ENCODE measurements at places on chromosomes 5 and 9. TPM values are rescaled to one million over a fixed set of nuclear protein-coding genes. Genes with fewer than 3 reads are reported as not detected.
A peak's percentile ranks its signal among the peaks of the same experiment; 100 is the strongest.

GRCh38 chr5:61330341-61330844 lies 1.7 kb upstream of the ZSWIM6 start:
- peak; percentile 64 for DNase-seq

Gene STPG3
- not detected for total RNA-seq

Gene IL5
- total RNA-seq, result not detected

DNA sequence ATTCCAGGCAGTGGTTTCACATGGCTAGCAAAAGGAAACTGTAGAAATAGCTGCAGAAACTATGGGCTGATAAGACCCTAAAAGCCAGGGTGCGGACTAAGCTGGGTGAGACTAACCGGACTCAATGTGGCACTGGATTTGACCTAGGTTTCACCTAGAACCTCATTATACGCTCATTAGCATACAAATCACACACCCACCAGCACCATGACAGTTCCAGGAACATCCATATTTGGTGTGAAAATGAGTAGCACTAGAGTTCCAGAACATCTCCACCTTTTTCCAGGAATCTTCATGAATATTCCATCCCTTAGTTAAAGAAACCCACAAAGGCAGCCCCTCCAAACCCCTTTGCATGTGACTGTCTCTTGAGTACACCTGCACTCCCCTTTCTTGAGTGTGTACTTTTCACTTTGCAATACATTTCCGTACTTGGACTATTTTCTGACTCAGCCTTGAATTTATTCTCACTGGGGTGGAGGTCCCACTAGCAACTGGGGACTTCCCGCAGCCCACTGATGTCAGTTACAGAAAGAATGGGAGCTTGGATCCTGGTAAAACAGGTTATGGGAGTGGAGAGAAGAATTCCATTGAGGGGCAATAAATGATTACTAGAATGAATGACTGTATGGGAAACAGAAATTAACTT lies 58.0 kb upstream of the SPATA31C2 start:
- DNase-seq, result no peak

GRCh38 chr5:176187276-176188062 lies 50.8 kb upstream of the SIMC1 start:
- no peak for DNase-seq

Gene ADRA1B
- total RNA-seq, result under 0.01 TPM

Gene MYMK
- not detected for total RNA-seq

DNA sequence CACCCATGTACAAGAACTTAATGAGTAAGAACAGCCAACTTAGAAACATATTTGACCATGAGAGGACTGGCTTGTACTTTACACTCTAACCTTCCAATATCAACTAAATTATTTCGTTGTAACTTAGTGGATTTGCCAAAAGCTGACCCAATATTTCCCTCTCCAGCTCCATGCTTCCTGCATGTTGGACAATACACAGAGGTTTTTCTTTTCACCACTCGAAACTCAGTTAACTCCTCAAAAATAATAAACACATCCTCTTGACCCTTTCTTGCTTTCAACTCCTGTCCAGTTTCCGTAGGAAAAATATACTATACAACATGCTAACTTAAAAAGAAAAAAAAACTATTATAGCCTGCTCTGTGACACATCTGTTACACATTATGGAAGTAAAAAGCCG lies 188.9 kb downstream of the MPDZ start:
- peak; percentile 3 for DNase-seq

GRCh38 chr5:35477911-35478310 lies 139.8 kb upstream of the SPEF2 start:
- no peak for DNase-seq

DNA sequence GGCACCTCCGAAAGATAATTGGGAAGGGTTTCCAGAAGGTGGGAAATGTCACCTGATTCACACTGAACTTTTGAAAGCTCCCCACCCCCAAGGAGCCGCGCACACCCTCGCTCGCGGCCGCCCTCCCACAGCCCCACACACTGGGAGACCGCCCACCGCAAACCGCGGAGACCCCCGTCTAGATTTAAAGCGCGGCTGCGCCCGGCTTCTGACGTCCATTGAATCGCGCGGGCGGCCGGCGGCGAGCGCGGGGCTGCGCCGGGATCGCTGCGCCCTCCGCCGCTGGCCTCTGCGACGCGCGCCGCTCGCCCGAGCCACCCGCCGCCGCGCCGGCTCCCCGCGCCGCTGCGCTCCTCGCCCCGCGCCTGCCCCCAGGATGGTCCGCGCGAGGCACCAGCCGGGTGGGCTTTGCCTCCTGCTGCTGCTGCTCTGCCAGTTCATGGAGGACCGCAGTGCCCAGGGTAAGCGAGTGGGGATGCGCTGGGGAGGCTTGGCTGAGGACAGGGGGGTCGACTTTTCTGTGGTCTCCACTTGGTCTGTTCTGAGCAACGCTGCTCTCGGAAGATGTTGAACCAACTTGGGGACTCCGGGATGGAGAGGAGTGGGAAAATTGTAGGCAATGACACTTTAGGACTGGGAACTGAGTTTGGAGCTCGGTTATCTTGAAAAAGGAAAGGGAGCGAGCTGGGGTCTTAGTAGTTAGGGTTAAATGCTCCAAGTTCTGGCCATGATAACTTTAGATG lies at the start of gene FST:
FST (plus strand) TSS at position 214 of the 743 bp plus-strand sequence; CDS start at position 377, 163 bp downstream.
- peak; percentile 64 for DNase-seq

- DNase-seq, result no peak
Measured at GRCh38 chr5:147751-148150, 43.5 kb upstream of the LRRC14B start.

GRCh38 chr9:106956971-106957370 lies 94.0 kb downstream of the ZNF462 start:
- no peak for DNase-seq

DNA sequence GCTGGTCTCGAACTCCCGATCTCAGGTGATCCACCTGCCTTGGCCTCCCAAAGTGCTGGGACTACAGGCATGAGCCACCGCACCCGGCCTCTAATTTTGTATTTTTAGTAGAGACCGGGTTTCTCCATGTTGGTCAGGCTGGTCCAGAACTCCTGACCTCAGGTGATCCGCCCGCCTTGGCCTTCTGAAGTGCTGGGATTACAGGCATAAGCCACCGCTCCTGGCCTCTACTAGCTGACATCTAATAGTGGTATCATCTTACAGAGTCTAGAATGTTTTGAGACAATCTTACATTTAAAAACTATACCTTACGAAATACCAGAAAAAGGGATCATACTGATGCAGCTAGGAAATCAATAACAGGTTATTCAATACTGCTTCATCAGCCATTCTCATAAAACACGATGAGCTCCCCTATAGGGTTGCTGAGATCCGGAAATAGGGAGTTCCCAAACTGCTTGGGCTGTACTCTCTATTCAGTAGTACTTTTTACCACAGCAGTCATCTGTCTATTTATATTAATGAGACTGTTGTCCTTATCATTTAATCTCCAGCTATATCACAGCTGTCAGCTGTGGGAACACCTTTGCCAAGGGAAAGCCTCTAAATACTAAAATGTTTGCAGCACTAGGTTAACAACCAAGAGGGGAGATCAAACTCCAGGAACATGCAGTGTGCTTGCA lies 8.1 kb upstream of the UBE2D2 start:
- no peak for DNase-seq

Gene PCDH1
- 6.2 TPM for total RNA-seq

Gene SPEF2
- total RNA-seq, result 0.20 TPM

Gene PCDHB1
- total RNA-seq, result not detected

Gene GRXCR2
- total RNA-seq, result not detected

DNA sequence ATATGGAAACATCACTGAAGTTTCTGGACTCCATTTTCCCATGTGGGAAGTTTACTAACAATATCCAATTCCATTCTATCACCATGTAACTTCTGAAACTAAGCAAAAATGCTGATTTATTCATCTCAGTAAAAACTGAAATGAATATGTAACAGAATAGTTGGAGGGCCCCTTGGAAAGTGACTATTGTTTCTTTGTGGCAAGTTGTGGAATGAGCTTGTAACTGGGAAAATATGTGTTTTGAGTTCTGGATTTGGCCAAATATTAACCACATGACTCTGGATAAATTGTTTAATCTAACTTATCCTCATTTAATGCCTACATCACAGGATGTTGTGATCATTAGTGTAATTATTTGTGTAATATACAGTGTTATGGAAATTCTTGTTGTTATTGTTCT lies 619.3 kb downstream of the TLE4 start:
- no peak for DNase-seq

DNA sequence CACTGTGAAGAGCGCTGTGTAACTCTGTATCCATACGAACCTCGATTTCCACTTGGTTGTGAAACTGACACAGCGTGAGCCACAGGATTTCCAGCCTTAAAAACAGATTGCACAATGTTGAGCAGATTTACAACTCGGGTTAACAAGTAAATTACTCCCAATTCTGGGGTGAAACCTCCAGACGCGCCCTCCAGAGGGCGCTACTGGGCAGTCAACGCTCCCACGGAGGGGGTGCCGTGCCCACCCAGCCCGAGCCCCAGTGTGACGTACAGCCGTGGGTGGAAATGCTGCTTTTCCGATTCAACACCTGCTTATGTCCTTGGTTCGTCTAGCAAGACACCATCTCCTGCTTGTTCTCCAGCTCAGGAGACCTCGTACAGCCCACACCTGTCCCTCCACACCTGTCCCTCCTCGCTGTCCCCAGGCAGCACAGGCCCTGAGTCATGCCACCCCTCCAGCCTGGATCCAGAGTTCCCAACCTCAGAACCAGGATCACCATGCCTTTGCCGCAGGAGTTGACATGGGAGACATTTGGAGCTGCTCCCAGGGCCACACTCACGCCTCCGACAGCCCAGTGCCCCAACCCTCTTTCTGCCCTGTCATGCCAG lies 34.4 kb upstream of the SLC6A3 start:
- DNase-seq, result peak; percentile 33

- no peak for DNase-seq
Measured at GRCh38 chr5:98524773-98525172, 248.7 kb upstream of the RGMB start.

- no peak for DNase-seq
Measured at GRCh38 chr9:36935768-36936497, 98.1 kb downstream of the PAX5 start.

- no peak for DNase-seq
Measured at GRCh38 chr5:147065071-147065470, 169.8 kb upstream of the STK32A start.

Gene CCDC152
- under 0.01 TPM for total RNA-seq

Gene FOXD4
- total RNA-seq, result 0.20 TPM

Gene SLC35D2
- 20.0 TPM for total RNA-seq

Gene HINT1
- 258 TPM for total RNA-seq

GRCh38 chr9:69745716-69746437 lies 13.9 kb downstream of the PTAR1 start:
- DNase-seq, result peak; percentile 28

DNA sequence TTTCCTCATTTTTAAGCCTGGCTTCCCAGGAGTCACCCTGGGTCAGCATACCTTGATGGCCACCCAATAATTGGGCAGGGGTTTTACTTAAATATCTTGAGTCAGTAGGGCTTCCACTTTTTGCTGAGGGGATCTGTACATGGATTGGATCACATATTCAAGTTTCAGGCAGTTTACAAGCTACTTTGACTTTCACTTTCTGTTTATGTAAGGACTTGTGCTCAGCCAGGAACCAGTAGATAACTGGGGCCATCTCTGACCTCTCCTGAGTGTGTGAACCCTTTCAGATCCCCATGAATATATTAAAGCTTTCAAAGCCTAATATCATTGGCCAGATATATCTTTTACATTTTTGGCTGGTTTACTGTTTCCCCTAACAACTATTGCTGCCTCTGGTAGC lies 45.1 kb downstream of the SLCO6A1 start:
- DNase-seq, result no peak

DNA sequence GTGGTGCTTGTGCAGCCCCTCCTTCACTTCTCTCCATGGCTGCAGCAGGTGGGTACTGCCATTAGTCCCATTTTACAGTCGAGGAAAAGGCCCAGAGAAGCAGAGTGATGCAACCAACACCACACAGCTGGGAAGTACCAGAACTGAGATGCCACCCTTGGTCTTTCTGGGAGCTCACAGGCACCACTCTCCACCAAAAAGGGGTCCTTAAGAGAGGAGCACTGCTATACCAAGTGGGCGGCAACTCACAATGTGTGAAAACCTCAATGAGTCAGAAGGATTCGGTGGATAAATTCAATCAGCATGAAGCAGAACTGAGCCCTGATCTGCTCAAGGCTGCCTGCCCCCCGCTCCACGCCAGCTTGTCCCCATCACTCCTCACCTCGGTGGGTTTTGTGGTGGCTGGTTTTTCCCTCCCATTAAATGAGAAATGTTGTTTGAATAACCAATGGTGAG lies 213.7 kb downstream of the FSTL4 start:
- DNase-seq, result no peak

Gene MYORG
- 2.6 TPM for total RNA-seq

DNA sequence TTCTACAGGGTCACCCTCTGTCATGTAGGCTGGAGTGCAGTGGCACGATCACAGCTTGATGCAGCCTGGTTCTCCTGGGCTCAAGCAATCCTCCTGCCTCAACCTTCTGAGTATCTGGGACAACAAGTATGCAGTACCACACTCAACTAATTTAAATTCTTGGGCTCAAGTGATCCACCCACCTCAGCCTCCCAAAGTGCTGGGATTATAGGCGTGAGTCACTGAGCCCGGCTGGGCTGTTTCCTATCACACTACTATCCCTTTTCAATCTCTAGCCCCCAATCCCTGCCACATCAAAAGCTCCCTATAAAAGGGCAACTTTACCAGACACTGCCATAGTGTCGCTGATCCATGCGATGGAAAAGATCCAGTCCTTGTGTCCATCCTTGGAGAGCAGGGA lies 20.4 kb downstream of the DCAF12 start:
- no peak for DNase-seq
